ENCODE measurements at places on chromosomes 12 and 14.

GRCh38 chr14:82230748-82231147, 697.1 kb upstream of the SEL1L start:
- DNase-seq: no peak

GRCh38 chr12:121903202-121903601, 14.6 kb downstream of the PSMD9 start:
- DNase-seq: peak; percentile 40

- DNase-seq: no peak
These were observed 8.5 kb downstream of the MYH6 start for GRCh38 chr14:23399591-23399990.

DNA sequence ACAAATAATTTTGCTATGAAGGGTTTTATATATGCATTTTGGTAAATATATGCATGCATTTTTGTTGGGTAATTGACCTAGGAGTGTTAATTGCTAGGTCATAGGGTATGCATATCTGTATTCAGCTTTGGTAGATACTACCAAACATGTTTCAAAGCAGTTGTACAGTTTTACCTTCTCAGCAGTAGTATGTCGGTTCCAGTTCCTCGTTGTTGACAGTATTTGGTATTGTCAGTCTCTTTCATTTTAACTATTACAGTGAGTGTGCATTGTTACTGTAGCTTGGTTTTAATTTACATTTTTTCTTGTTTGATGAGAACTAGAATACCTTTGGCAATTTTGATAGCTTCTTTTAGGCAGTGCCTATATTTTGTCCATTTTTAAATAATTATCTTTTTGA, 98.9 kb downstream of the ARID2 start:
- no peak for DNase-seq

- no peak for DNase-seq
These were observed 45.0 kb upstream of the FZD10 start for GRCh38 chr12:130117233-130117632.

Data from fibroblast of the aortic adventitia (primary cell).